ENCODE measurements at places on chromosomes 13 and 19. TPM values are rescaled to one million over a fixed set of nuclear protein-coding genes. Genes with fewer than 3 reads are reported as not detected.

DNA sequence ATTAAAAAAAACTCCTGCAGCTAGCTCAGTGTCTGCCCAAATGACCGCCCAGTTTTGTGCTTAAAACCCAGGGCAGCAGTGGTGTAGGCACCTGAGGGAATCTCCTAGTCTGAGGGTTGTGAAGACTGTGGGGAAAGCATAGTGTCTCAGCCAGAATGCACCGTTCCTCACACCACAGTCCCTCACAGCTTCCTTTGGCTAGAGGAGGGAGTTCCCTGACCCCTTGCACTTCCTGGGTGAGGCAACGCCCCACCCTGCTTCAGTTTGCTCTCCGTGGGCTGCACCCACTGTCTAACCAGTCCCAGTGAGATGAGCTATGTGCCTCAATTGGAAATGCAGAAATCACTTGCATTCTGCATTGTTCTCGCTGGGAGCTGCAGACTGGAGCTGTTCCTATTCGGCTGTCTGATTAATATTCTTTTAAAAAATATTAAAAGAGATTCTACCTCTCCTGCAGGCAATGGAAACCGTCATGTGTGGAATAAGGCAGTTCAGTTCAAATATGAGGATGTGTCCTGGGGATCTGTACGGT lies 645.7 kb downstream of the FGF9 start:
- DNase-seq, result no peak

The ZNF177 gene
- polyA plus RNA-seq, result 6.8 TPM

- no peak for DNase-seq
Measured at GRCh38 chr13:30565658-30566057, 52.1 kb upstream of the USPL1 start.

GRCh38 chr13:63851526-63851925 lies 2435.9 kb upstream of the PCDH20 start:
- DNase-seq, result no peak

DNA sequence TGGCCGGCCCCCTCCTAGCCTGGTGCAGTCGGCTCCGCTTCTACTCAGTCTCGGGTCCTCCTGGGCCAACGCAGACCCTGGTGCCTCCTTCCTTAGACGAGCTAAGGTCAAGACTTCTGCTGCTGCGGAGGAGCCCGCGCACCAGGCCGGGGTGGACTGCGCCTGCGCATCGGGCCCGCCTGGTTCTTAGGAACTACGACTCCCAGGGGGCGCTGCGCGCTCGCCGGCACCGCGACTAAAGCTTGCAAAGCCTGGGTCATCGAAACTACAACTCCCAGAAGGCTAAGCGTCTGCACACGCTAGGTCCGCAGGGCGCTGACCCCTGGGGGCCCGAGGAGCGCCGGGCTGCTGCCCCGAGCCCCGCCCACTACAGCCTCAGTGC lies at the start of gene ZNF835:
Gene ZNF835, minus strand, starts transcription at position 145 of the 382 bp plus-strand sequence. CDS start 6,559 bp downstream, outside the sequence.
- peak; percentile 95 for DNase-seq

The ZIC2 gene
- polyA plus RNA-seq, result not detected

- DNase-seq, result peak; percentile 22
Measured at GRCh38 chr13:45847554-45848224, 3.9 kb downstream of the SIAH3 start.

- DNase-seq, result no peak
Measured at GRCh38 chr19:56139847-56140582, 1.1 kb upstream of the ZNF444 start.

The CFD gene
- polyA plus RNA-seq, result 567 TPM

The ZGLP1 gene
- polyA plus RNA-seq, result 1.5 TPM

DNA sequence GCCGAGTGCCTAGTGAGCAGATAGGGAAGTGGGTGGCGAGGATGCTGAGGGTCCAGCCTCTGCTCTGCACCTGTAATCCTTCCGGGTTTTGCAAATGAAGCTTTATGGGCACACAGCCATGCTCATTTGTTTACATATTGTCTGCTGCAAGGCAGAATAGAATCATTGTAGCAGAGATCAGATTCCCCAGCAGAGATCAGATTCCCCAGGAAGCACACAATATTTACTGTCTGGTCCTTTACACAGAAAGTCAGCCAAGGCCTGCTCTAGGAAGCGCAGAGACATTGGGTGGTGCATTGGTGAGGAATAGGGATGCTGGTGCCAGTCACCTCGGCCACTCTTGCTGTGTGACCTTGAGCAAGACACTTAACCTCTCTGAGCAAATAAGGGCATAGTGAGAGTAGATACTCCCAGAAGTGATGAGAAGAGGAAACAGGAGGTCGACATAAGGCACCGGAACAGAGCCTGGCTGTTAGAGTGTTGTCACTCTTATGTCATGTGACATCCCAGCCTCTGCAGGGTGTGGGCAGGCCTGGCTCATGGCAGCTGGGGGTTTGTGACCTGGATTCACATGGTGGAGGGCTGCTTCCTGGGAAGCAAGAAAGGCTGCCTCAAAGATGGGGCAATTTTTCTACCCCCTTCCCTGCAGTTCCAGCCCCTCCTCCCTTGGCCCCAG lies 25.6 kb downstream of the CARM1 start:
- no peak for DNase-seq

DNA sequence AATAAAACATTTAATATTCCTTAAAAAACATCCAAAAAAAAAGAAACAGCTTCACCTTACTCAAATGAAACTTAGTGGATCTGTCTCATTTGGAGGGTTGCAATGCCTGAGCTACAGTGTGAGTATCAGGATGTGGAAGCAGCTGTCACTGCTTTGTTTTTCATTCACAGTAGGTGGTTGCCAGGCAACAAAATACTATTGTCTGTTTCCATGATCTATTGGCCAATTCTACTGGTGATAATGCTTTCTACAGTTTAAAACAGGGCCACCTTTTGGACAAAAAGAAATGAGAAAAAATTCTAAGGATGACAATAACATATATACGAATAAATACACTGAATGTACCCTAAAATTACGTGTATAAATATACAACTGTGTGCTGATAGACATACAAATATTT lies 3.0 kb downstream of the ENOX1 start:
- no peak for DNase-seq

DNA sequence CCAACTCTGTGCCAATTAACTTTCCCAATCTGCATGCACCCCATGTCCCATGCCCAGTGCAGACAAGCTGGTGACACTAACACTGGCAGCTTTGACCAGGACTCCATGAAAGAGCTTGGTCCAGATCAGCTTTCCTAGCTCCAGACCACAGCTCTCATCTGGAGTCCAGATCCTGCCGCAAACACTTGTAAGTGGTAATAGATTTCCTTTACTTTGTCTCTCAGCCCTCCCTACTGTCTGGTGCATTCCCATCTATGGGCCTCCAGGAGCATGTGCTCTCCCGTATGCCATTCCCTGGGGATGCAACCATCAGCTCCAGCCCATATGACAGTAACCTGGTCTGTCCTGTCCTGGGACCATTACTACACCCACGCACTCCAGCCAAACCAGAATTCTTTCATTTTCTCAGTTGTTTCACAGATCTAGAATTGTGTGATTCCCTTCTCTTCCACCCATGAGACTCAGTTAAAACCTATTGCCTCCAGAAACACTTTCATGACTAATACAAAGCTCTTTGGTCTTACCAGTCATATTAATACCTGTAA lies 4.9 kb upstream of the STARD13 start:
- no peak for DNase-seq

The ZNF738 gene
- 1.7 TPM for polyA plus RNA-seq

GRCh38 chr19:44820648-44821609 lies 12.0 kb downstream of the BCAM start:
- peak; percentile 88 for DNase-seq

DNA sequence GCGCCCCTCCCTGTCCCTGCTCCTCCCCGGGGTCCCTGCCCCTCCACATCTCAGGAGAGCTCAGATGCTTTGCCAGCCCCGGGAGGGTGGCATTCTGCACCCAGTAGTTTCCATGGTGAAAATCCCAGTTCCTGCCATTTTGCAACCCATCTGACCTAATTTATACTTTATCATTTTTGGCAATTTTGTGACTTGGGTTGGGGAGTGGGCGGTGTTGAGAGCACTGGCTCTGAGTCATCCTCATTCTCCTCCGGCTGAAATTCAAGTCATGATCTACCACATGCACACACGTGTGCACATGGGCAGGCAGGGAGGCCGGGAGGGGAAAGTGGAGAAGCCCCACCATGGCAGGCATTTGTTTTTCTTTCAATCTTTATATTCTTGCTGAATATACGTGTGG lies 208.6 kb downstream of the URI1 start:
- no peak for DNase-seq

Measured in heart right ventricle (tissue), 16 donors.